ENCODE measurements at places on chromosomes 2 and 18.

GRCh38 chr18:22411446-22411845, 6.3 kb downstream of the CTAGE1 start:
- no peak for DNase-seq

DNA sequence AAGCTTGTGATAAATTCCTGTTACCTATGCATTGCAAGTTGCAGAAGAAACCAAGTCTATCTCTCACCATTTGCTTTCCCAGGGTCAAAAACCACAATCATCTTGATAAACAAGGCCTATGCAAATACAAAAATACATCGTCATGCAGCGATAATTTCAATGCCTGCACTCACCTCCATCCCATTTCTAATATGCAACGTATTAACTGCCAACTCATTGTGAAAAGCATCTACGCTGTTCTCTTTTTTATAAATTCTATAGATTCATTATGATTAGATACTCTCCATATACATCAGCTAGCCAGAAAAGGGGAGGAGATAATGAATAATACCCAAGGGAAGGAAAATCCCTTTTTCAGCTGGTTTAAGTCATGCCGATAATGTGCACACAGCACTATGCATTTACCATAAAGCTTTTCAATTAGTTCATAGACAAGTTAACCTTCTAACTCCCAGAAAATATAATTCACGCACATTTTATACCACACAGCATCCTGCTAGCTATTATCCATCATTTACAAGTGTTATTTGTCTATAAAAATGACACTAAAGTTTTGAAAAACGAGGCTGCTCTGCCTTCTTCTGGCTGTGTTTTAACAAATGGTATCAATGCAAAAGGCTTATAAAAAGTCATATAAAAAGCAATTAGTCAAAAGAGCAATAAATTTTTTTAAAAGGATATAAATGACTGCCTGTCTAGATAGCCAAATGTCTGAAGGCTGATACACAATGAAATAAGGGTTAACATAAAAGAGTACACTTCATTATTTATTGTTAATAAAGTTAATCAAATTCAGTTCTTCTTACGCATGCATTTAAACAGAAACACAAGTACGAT, 77.6 kb downstream of the AFF3 start:
- no peak for DNase-seq

DNA sequence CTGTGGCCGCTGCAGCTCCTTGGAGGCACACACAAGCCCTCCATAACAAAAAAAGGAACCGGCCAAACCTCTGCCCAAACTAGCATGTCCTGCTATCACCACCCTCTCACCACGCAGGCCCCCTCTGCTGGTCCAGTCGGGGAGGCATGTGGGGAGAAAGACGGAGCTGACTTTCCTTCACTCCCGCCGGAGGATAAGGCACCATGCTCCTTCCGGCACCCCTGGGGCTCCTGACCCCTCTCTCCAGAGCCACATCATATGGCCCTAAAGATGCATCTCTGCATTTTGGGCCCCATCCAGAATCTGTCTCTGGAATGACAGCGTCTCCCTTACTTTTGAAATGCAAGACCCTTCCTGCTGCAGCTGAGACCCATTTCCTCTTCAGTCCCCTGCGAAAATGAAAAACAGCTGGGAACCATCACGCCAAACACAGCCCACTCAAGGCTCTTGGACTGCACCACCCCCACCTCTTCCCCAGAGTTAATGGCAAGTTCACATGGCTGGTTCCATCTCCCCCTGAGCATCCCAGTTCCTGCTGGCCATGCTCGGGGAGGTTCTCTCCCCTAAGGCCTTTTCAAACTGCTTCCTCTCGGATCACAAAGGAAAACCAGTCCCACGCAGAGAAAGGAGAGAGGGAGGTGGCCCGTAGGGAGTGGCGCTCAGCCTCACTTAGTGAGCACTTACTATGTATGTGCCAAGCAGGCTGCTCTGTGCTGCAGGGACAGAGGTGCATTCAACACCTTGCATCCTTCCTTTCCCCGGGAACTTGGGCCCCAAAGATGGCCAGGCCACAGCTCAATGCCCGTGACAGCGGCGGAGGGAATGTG, 35.2 kb upstream of the MLPH start:
- no peak for DNase-seq

DNA sequence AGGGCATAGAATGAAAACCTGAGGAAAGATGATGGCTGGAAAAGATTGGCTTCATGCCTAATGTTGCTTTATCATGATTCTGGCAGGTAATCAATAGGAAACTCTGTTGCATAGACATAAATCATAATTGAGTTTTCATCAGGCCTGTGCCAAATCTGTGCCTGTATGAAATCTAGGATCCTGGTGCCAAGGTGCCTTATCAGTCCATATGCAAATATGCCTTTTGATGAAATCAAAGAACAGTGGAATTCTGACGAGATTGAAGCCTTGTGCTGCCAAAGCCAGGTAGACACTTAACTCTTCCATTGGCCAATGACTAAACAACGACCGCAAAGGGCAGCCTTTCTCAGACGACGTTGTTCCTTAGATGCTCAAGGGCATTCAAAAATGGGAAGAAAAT, 170.0 kb upstream of the CRIM1 start:
- DNase-seq = no peak

- no peak for DNase-seq
Observed at GRCh38 chr2:129922571-129923264, 56.7 kb upstream of the RAB6C start.

DNA sequence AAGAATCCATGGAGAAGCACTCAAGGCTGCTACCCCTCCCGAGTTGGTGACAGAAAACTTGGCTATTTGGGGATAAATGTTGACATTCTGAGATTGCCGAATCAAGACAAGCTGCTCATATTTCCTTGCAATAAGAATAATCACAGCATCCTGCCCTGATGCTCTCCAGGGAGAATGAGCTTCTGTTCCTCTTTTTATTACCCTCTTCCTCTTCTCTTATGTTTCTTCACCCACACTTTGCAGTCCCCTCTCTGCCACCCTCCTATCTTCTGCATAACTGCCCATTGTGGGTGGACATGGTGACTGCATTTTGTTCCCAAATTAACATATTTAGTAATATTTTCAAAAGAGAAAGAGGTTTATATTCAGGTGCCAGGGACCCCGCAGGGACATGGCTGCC, 11.9 kb upstream of the MSGN1 start:
- DNase-seq = no peak

DNA sequence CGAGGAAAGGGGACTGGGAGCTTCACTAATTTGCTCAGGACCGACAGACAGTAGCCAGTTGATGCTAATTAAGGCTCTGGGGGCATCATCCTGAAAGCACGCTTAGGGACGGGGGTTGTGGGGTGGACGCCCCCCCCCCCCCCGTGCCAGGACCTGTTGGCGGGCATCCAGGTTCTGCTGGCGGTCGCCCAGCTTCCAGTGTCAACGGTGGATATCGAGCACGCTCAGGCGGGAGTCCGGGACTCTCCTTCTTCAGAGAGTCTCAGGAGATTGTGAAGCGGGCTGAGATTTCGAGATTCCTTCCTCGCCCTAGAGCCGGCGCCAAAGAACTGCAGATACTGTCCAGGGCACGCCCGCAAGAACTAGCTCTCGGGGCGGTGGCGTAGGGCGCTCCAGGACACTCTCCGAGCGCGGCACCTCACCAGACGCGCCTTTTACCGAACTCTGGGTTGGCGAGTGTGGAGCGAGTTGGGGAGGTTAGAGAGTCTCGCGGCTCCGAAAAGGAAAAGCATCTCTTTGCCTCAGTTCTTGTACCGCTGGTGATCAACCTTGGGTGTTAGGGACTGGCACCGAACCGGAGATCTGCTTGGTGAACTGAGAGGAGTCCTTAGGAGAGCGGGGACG, 5.6 kb downstream of the RAX start:
- no peak for DNase-seq

GRCh38 chr2:118525346-118525745, 322.1 kb downstream of the EN1 start:
- no peak for DNase-seq

DNA sequence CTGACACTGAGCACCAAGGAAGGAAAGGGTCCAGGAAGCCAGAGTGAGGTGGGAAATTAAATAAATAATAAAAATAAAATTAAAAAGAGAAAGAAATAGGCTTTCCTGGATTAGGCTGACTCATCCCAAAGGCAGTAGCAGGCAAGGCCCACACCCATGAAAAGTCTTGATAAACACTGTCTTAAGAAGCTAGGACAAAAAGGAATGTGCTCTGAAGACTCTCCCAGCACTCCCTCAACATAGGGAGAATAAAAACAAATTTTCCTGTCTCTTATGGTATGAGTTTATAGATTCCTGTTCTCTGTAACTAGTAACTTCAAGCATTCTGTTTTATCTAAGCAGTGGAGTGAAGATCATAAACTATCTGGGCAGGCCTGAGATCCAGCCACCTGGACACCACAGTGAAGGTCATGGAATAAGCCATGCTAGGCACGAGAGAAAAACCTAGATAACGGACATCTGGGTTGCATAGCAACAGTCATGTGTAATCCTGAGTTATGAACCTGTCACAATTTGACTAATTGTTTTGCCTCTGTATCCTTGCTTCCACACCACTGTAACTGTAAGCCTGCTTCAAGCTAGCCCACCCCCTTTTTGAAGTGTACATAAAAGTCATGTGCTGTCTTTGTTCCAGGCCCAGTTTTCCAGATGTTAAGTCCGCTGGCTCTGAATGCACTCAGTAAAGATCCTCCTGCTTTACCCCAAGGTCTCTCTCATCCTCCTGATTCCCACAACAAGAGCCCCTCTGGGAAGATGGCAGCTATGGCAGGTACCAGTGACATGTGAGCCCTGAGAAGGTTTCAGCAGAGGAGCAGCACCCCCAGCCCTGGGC, 107.8 kb downstream of the NDUFA10 start:
- DNase-seq = no peak

DNA sequence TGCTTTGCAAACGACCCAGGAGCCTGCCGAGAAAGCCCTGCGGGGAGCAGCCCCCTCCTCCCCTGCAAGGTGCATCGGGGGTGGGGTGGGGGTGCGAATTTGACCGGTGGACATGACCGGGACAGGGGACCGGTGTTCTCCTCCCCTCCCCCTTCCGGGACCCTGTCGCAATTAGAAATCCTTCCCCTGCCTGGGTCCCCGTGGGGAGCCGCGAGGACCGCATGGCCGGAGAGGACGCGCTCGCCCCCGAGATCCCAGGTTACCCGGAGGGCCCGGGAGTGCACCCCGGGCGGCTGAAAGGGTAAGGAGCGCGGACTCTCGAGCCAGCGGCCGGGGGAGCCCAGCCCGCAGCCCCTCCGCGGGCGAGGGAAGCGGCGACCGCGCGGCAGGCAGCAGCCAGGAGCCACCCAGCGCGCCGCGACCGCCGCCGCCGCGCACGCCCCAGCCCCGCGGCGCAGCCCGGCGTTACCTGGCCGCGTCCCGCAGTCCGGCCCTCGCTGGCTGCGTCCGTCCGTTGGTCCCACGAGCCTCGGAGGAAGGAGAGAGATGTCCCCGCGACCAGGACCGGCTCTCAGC, 482 bp downstream of the DLGAP1 start:
- DNase-seq = no peak

GRCh38 chr2:215787565-215788178, 225.7 kb downstream of the MREG start:
- DNase-seq = no peak

DNA sequence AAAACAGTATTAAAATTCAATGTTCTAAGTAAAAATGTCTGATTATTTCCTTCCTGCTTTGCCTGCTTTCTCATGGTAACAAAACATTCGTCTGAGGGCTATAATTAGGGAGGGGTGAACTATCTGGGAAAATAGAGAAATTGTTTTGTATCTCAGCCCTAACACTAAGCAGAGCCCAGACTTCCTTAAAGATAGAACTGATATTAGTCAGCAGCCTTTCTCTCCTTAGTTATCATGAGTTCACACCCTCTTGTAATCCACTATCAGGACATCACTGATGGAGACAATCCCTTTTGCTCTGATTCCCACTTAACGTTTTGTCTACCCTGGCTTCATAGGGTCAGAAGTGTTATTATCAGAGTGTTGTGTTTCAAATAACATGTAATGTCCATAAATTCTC, 701.1 kb upstream of the ZEB2 start:
- no peak for DNase-seq

GRCh38 chr18:5879479-5879882, 15.8 kb downstream of the TMEM200C start:
- no peak for DNase-seq

DNA sequence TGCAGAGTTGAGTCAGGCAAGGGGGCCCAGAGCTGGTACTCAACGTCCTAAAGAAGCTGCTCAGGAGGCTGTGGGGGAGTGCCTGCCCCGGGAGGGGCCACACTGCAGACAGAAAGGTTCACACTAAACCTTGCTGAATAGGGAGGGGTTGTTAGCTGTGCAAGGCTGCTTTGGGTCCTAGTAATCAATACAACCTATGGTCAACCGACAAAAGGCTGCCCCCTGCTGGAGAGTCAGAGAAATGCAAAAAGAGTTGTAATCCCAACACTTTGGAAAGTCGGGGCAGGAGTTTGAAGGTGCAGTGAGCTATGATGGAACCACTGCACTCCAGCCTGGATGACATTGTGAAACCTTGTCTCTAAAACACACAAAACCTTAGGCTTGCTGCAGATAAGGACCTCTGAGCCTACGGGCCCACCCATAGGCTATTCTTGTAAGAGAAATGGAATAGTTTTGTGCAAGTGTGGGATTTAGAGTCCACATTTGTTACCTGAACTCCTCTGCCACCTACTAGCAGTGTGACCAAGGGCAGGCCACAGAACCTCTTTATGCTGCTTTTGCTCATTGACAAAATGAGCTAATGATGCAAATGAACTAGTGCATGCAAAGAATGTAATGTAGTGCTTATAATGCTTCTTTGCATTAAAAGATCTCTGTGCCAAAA, 81.5 kb downstream of the PRPF40A start:
- no peak for DNase-seq

DNA sequence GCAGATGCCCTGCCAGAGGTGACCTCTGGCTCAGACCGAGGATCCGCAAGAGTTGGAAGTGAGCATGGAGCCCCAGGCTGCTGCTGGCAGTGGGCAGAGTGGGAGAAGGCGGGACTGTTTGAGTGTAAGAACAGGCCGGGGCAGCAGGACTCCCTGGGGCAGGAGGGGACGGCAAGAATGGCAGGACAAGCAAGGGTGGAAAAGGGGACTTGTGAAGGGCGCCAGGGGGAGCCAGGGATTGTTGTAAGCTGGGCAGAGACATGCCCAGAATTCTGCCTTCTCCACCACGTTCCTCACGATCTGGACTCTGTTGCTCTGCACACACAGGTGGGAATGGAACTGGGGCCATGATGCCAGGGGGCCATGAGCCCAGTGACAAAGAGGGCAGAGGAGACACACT, 72.3 kb upstream of the TMEM200C start:
- no peak for DNase-seq

- DNase-seq = no peak
Observed at GRCh38 chr18:38611036-38611964, 1045.7 kb upstream of the CELF4 start.

- DNase-seq = no peak
Observed at GRCh38 chr2:176704282-176704858, 435.1 kb downstream of the MTX2 start.

Measured in HS-27A (cell line).